Stimulated activated CD8-positive, alpha-beta memory T cell treated with anti-CD3 and anti-CD28 coated beads, Interleukin-15, amount 100 ng/mL, for 24 hours (primary cell): ENCODE measurements at places on chromosomes 5 and 9.

DNA sequence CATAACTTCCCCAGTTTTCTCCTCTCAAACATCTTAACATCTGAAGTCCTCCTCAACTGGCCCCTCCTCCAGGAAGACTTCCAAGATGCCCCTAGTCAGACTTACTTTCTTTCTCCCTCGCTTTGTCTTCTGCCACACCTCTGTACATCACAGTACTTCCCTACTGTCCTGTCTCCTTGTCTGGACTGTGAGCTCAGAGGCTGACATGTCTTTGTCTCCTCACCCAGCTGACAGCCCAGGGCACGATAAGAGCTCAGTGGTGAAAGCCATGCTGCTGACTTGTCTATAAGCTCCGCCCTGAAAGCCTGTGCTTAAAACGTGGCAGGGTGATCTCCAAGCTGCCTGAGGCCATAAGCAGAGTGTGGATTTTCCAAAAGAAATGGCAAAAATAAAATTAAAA is 33.0 kb upstream of the SLC25A51 start:
- DNase-seq = no peak

DNA sequence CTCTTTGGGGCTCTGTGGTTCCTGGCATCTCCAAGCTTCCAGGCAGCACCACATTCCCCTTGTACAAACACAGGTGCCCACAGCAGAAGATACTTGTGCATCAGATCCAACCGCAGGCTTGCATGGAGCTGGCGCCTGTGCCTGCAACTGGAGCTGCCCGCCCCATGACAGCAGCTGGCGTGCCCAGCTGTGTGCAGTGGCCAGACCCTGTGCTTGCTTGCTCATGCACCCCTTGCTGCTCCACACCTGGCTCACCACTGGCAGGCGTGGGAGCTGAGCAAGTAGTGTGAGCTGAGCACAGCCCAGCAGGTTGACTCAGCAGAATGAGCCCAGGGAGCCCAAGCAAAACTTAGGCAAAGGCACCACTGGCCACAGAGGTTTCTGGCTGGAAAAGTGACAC is 84.4 kb upstream of the STARD4 start:
- DNase-seq = no peak

DNA sequence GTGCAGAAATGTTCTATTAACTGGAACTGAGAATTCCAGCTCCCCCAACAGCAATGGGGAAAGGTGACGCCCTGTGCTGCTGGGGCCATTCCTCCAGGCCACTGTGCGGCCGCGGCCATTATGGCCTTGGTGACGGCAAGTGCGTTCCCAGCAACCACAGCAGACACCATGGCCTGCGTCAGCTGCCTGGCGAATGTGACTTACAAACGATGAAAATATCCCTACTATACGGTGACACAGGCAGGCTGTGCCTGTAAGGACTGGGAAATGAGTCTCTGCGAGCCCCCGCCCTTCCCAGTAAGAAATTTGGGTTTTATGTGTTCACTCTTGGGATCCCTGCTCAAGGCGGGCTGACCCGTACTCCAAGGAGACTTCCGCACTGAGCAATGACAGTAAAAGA is 20.6 kb downstream of the CLPTM1L start:
- no peak for DNase-seq

DNA sequence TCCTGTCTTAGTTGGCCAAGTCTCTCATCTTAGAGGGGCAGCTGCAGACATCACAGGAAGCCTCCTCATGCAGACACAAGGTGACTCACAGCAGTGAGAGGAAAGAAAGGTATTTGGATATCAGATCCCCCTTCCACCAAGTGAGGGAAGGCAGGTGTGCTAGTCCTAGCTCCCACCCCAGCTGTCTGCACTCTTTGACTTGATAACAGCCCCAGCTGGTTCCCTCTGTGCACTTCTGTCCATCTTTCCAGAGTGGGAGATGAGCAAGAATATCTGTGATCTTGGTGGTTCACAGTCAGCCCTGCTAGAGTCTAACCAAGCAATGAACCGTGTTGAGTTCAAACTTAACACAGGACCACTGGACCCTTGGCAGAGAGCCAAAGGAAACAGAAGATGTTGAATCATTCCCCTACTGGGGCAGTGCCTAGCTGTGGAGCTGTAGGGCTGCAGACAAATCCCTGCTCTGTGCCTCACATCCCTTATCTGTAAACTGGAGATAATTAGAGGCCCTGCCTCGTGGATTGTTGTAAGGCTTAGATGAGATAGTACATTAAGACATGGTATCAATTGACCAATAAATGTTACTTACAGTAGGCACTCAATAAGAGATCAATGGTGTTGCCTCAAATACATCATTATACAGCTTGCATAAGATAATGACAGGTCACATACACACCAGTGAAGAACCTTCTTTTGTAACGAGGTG is 39.1 kb downstream of the SH3RF2 start:
- no peak for DNase-seq

GRCh38 chr9:136303066-136303824 is 649 bp downstream of the CCDC187 start:
- DNase-seq = no peak

DNA sequence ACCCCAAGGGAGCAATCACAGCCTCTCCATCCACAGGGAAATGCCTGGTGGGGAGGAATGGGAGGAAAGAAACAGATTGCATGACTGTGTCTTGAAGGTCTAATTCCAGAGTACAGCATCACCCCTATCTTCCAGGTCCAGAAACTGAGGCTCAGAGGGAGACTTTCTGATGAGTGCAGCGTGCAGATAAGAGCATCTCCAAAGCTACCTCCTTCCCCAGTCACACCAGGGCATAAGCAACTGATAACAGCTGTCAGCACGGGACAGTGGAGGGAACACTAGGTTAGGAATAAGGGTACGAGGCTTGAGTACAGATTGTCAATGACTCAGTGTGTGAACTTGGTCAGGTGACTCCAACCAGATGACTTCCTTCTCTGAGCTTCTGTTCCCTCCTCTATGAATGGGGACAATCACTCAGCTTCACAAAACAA is 126.9 kb downstream of the KCNIP1 start:
- no peak for DNase-seq

- no peak for DNase-seq
Measured at GRCh38 chr9:92986176-92987119, 39.1 kb downstream of the FGD3 start.

DNA sequence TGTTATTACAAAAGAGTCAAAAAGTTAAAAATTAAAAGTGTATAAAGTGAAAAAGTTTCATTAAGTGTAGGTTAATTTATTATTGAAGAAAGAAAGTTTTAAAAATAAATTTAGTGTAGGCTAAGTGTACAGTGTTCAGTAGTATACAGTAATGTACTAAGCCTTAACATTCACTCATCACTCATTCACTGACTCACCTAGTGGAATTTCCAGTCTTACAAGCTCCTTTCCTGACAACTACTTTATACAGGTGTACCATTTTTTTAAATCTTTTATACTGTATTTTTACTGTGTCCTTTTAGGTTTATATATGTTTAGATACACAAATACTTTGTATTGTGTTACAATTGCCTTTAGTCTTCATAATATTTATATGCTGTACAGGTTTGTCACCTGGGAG is 530.2 kb upstream of the FAM174A start:
- no peak for DNase-seq

GRCh38 chr5:914174-914573 is 21.5 kb downstream of the TRIP13 start:
- no peak for DNase-seq

DNA sequence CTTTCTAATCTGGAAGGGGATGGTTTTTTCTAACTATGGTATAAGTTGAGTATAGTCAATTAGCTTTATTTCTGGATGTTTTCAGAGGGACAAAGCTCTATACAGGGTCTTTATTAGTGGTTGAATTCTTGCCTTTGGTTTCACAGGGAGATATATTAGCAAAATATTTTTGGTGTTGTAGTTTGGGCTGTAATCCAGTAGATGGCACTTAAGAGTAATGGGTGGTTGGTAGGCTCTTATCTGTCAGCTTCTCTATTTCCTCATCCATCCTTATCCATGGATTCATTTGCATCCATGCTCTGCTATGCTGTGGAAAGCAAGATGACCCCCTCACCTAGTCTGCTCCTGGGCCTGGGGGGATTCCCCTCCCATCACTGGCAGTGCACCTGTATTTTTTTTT is 363.6 kb upstream of the CYLC2 start:
- DNase-seq = no peak

GRCh38 chr9:90871327-90871935 is 69.8 kb downstream of the SYK start:
- DNase-seq = no peak
